Chondrocyte (in vitro differentiated cells): ENCODE measurements at places on chromosomes 4 and X. TPM values are rescaled to one million over a fixed set of nuclear protein-coding genes. Genes with fewer than 3 reads are reported as not detected.
A peak's percentile ranks its signal among the peaks of the same experiment; 100 is the strongest.

DNA sequence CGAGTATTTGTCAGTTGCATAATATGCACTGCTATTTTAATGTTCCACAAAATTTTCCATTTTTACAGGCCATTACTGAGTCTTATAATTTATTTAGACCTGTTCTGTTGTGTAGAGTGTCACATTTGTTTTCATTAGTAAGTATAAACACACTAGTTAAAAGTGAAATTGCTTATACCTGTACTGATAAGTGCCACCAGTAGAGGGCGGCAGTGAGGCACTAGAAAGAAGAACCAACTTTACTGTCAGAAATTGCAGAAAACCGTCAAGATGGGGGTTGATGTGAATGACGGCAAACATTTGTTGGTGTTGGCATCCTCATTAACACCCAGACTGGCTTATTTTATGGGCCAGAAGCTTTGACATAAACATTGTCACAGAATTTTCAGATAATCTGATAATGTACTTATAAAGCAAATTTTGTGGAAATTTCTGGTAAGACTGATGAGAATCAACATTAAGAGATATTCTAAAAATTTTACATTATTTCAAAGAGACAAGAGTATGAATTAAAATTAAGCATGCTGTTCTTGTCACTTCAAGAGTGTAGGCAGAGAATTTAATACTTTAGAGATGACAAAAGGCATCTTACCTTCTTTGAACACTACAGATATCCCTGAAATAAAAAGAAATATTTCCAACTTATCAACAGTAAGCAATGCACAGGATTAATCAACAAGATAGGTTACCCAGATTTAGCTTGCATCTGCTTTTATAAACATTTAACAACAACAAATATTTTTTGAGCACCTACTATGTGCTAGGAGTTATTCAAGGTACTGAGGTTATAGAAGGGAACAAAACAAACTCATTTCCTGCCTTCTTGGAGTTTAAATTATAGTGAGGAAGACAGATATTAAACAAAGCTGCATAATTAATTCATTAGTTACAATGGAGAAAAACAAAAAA is 24.9 kb downstream of the ALPK1 start:
- H3K27me3 ChIP-seq = peaks cover 5% of the 10 kb centered on the region
- H3K4me3 ChIP-seq = no peak overlapping the region
- peaks cover 8% of the 10 kb centered on the region for H3K36me3 ChIP-seq
- H3K4me1 ChIP-seq = peaks cover 3% of the 10 kb centered on the region
- no peak for DNase-seq
- H3K27ac ChIP-seq = no peak overlapping the region

DNA sequence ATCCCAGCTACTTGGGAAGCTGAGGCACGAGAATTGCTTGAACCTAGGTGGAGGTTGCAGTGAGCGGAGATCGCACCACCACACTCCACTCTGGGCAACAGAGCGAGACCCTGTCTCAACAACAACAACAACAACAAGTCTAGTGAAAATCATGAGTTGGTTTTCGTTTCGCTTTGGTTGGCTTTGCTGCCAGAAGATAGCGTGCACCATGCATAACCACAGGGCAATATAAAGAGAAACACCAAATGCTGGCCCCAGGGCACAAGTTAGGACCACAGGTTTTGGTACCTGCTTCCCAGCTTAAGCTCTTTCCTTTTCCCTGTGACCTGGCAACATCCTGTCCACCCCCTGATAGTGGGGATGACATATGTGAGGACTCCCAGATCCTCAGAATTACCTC is 21.5 kb upstream of the HMGB3 start:
- no peak overlapping the region for H3K27ac ChIP-seq
- no peaks in the 10 kb centered on the region for H3K4me1 ChIP-seq
- H3K27me3 ChIP-seq = peaks cover 1% of the 10 kb centered on the region
- no peak overlapping the region for H3K4me3 ChIP-seq

DNA sequence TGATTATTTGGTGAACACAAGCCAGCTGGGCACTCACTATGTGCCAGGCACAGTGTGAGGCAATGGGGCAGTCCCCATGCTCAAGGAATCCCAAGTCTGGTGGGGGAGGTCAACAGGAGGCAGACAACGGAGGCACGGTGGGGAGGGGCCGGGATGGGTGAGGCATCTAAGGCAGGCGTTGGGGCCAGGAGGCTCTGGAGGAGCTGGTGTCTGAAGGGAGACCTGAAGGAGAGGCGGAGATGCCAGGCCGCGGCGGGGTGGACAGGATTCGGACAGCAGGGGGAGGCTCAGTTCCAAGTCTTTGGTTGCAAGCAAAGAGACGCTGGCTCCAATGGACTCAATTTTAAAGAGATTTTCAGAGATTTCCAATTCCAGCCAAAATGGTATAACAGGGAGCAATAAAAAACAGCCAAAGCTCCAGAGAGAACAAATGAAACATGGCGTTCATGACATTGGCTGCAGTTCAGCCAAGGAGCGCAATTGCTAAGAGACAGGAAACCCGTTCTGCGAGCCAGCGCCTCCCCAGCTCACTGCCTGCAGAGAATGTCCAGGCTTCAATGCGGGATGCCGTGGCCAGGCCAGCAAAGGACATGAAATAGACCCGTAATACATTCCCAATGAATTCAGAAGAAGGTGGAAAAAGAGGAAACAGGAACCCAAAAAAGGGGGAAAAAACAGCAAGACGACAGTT is 105.2 kb upstream of the LRPAP1 start:
- H3K27ac ChIP-seq = no peak overlapping the region
- no peak overlapping the region for H3K4me3 ChIP-seq
- H3K4me1 ChIP-seq = peaks cover 14% of the 10 kb centered on the region

The PSMD10 gene
- 60.5 to 84.8 TPM (median 66.1 TPM) in 3 replicates for total RNA-seq

The TMEM131L gene
- 6.6 to 10.2 TPM (median 8.4 TPM) in 3 replicates for total RNA-seq

GRCh38 chr4:46390355-46391058 is 579 bp upstream of the GABRA2 start:
- peaks cover 64% of the 10 kb centered on the region for H3K27me3 ChIP-seq
- H3K27ac ChIP-seq = no peak overlapping the region
- H3K36me3 ChIP-seq = peaks cover 3% of the 10 kb centered on the region
- peak overlapping the region; percentile 59 for H3K4me3 ChIP-seq
- DNase-seq = no peak
- H3K4me1 ChIP-seq = peaks cover 15% of the 10 kb centered on the region

DNA sequence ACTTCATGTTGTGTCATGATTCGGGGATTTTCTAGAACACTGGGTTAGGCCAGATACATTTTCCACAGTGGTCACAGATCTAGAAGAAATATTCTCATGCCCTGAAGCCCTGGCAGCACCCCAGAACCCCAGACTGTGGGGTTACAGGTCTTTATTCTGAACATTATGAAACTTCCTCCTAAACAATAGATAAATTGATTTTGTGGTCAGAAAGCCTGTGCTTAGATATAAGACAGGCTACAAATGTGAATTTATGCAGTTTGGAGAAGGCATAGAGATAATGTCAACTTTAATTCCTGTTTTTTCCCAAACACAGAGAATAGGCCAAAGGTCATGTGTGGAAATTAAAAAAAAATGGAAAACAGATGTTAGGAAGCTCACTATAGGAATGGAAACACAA is 492.9 kb downstream of the SPRY1 start:
- peaks cover 29% of the 10 kb centered on the region for H3K4me1 ChIP-seq
- H3K27ac ChIP-seq = no peak overlapping the region
- no peaks in the 10 kb centered on the region for H3K27me3 ChIP-seq
- H3K4me3 ChIP-seq = no peak overlapping the region

DNA sequence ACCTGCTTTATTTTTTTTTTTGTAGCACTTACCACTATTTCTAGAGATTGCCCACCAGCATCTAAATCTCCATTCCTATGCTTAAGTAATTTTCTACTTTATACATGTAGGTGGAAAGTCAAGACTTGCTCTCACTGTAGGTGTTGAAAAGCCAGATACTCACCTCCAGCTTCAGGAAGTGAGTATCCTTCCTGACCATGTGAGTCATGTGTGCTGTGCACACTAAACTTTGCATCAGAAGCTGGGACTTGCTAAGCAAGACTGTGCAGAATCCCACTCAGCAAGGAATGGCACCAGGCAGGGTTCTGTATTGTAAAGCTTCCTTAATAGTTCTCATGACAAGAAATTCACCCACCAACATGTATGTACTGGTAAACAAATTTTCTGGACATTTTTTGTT is 151.8 kb downstream of the POU4F2 start:
- H3K4me1 ChIP-seq = no peaks in the 10 kb centered on the region
- H3K27ac ChIP-seq = no peak overlapping the region
- peaks cover 16% of the 10 kb centered on the region for H3K27me3 ChIP-seq
- DNase-seq = no peak
- H3K36me3 ChIP-seq = no peaks in the 10 kb centered on the region

The PKD2 gene
- total RNA-seq = 69.7 to 71.7 TPM (median 69.8 TPM) in 3 replicates

DNA sequence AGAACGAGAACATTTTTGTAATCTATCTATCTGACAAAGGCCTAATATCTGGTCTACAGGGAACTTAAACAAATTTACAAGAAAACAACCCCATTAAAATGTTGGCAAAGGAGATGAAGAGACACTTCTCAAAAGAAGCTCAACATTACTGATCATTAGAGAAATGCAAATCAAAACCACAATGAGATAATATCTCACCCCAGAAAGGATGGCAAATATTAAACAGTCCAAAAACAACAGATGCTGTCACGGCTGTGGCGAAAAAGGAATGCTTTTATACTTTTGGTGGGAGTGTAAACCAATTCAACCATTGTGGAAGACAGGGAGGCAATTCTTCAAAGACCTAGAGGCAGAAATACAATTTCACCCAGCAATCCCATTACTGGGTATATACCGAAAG is 2284.8 kb downstream of the ARAP2 start:
- peaks cover 3% of the 10 kb centered on the region for H3K4me1 ChIP-seq
- H3K27me3 ChIP-seq = no peaks in the 10 kb centered on the region
- no peaks in the 10 kb centered on the region for H3K36me3 ChIP-seq
- H3K27ac ChIP-seq = no peak overlapping the region
